ENCODE measurements at places on chromosomes 7 and 10.

- DNase-seq = no peak
Observed at GRCh38 chr10:35012781-35013180, 77.4 kb downstream of the CUL2 start.

DNA sequence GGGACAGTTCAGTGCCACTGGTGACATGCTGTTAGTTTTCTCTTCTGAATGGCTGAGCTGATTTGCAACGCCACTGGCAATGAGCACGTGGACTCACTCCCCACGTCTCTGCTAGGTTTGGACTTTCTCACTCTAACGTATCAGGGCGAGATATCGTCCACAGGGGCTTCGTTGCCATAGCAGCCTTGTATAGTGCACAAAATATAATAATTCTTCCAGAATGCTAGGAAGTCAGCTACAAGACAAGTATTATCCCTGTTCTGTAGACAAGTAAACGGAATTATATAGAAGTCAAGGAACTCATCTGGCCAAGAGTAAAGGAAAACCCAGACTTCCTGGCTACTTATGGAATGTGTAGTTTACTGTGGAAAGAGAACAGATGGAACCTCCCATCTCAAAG, 226.8 kb downstream of the ARHGAP21 start:
- no peak for DNase-seq

GRCh38 chr10:20474064-20474463, 423.0 kb downstream of the NEBL start:
- no peak for DNase-seq

GRCh38 chr10:30188101-30188500, 128.7 kb upstream of the JCAD start:
- DNase-seq = no peak
